ENCODE measurements at places on chromosomes 12 and 14. TPM values are rescaled to one million over a fixed set of nuclear protein-coding genes. Genes with fewer than 3 reads are reported as not detected.
A peak's percentile ranks its signal among the peaks of the same experiment; 100 is the strongest.

DNA sequence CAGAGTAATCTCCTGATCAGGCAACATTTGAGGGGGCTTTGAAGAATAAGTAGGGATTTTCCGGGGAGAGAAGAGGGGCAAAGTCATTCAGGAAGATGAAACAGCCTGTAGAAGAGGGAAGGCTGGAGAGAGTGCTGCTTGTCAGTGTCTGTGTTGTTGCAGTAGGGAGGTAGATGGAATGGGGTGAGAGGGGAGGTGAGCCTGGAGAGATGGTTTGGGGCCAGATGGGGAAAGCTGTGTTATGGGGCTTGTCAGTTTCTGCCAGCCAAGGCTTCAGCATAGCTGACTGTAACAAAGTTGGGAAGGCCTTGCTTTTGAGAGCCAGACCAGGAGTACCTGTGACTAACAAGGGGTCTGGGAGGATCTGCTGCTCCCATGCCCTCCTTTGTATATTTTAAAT, 18.0 kb downstream of the BICD1 start:
- DNase-seq, result no peak

GRCh38 chr14:61482348-61483206, 161.2 kb downstream of the PRKCH start:
- DNase-seq, result no peak

DNA sequence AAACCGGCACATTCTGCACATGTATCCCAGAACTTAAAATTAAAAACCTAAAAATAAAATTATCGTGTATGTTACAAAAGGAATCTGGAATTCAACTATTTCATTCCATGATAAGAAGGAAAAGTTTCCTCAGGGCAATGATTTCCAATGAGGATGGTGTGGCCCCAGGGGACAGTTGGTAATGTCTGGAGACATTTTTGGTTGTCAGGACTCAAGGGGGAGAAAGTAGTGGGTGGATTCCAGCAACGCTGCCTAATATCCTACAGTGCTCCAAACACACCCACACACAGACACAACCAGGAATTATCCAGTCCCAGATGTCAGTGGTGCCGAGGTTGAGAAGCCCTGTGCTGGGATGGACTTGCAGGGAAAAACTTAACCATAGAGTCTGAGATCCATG, 228.3 kb downstream of the TMEM132D start:
- no peak for DNase-seq

GRCh38 chr14:73784181-73784987, 67.2 kb upstream of the PTGR2 start:
- DNase-seq, result peak; percentile 48

DNA sequence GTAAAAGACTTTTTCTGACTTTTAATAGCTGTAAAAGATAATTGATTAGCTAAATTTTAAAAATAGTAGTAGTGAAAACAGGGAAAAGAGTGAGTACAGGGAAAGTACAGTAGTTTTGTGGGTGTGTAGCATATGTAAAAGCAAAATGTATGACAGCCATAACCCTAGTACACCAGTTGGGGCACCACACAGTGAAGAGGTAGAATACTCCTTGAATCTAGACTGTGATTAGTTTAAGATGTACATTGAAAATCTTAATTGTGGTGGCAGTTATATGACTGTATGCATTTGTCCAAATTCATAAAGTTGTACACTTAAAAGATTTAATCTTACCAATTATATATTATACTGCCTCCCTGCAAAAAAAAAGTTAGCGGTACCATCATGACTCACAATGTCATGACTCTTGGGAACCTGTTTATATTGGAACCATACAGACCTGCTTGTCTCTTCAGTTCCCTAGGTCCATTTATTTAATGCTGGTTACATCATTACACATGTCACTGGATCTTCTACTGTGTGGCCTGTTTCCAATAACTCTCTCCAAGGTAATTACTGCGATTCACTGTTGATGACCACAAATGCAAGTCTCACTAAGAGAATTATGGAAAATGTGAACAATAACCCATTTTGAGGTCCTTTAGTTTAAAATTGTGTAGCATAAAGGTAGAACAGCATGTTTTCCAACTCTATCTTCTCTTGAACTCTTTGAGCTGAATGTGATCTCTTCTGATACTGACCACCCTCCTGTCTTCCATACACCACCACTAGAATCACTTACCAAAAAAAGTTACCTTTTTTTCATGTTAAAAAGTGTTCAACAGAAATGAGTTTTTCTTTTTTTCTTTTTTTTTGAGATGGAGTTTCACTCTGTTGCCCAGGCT, 264.2 kb upstream of the AMIGO2 start:
- DNase-seq, result peak; percentile 44

DNA sequence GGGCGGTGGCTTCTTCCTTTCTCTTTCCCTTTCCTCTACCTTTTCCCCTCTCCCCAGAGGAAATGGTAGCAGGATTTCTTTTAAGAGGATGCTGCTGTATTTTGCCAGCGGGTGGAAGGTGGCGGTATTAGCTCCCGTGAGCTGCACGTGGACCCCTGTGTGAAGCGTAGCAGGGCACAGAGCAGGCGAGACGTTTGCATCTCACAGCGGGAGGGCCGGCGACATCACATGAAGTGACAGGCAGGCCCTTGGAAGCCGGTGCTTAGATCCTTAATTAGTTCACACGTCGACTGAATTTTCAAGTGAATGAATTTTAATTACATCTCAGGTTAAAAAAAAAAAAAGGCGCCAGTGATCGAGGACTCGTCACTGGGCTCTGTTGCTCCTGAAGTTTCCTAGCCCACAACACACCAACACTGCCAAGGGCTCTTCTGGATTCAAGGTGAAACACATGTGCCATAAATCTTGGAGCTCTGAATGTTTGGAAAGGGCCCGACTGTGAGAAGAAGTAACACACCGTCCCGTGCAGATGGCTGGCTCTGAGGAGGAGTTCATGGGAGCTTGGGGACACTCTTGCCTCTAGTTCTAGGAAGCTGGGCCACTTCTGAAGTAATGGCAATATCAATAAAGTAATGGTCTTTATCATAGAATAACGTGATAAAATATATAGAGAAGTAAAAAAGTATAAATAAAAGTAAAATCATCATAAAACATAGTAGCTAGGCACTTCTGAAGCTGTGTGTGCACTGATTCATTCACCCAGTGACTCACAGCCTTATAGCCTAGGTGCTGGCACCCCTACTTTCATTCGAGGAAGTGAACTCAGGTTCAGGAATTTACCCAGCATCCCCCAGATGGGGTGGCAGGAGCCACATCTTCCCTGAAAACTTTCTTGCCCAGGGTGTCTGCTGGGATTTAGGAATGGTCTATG, 75.3 kb downstream of the AACS start:
- DNase-seq, result peak; percentile 90

DNA sequence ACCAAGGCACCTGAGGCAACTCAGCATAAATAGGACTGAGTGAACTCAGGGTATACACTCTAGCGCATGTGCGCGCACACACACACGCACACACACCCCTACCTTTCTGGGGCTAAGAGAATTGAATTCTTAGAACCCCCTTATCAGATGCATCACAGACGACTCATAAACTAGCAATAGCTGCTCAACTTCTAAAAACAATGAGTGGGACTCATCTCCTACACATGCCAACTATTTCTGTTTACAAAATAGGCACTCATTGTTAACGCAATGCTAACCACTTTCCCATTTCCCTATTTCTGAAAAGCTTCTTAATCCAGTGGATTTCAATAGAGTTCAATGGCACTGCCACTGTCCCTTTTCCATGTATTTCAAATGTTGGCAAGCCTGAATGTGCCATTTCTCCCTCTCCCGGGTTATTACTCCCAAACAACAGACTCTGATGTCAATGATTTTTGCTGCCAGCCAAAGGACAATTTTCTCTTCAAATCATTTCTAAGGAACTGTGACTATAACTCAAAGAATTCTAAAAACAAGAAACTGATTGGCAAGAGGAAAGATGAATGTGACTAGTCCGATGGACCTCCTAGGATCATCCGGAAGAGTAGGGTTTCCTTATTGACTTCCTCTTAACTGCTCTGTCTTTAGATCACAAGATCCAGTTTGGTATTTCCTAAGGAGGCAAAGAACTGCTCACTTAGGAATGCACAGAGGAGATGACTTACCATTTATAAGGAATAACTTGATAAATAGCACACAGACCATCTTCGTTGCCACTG, 48.8 kb downstream of the SLC38A1 start:
- DNase-seq, result peak; percentile 89

DNA sequence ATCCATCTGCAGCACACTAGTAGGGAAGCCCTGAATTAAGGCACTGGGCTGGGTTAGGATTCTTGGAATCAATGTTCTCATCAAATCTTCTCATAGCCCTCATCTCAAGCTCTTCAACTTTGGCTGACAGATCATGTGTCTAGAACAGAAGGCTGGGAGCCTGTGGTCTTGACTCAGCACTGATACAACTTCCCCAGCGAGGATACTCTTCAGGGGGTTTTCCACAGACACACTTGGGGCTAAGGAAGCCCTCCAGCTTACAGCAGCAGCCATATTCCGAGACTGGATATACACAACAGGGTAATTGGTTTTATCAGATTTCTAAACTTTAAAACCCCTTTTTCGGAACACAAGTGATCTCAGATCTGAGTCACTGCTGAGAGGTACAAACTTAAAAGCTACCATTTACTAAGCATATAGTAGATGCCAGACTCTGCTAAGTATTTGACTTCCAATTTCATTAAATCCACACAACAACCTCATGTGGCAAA, 3.5 kb downstream of the FMNL3 start:
- DNase-seq, result no peak

GRCh38 chr14:68966872-68967301, 12.2 kb downstream of the ACTN1 start:
- DNase-seq, result no peak

DNA sequence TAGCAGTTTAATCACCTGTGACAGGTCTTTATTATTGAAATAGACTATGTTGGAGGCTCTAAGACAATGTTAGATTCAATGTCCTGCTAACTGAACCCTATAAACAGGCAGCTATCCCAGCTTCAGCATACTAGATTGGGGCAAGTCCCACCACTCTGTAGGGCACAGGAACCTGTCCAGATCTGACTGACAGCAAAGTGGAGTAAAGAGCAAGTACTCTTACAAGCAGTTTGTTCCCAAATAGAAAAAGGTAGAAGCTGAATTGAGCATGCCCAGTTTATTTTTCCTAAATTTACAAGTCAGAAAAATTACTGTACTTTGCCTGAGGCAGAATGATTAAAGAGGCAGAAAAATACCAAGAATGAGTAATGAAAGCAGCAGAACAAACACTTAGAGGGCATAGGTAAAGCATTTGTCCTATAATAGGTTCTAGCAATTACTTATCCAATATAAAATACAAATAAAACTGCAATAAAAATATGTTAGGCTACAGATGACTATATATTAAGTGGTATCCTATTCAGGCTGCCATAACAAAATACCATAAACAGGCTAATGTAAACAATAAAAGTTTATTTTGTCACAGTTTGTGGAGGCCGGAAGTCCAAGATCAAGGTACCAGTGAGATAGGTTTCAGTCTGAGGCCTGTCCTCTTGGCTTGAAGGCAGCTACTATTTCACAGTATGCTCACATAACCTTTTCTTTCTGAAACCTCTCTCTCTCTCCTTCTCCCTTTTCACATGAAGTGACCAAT, 868.2 kb downstream of the C12orf50 start:
- peak; percentile 94 for DNase-seq

- DNase-seq, result no peak
Measured at GRCh38 chr12:12604740-12605139, 6.9 kb upstream of the CREBL2 start.

GRCh38 chr14:51006324-51006723, 62.0 kb upstream of the PYGL start:
- no peak for DNase-seq

CDH24 gene
- total RNA-seq, result 16.4 TPM

KRT1 gene
- total RNA-seq, result not detected

TAS2R9 gene
- not detected for total RNA-seq

TEX52 gene
- not detected for total RNA-seq

IFNG-AS1 gene
- not detected for total RNA-seq

Measured in PC-3 (cell line).